ENCODE measurements at places on chromosomes 5 and 9. TPM values are rescaled to one million over a fixed set of nuclear protein-coding genes. Genes with fewer than 3 reads are reported as not detected.
A peak's percentile ranks its signal among the peaks of the same experiment; 100 is the strongest.

- H3K27me3 ChIP-seq = no peaks in the 10 kb centered on the region
- no peak overlapping the region for H3K4me3 ChIP-seq
- no peaks in the 10 kb centered on the region for H3K36me3 ChIP-seq
These were observed 335.9 kb downstream of the SEMA5A start for GRCh38 chr5:9209846-9210492.

- no peak for DNase-seq
- H3K27ac ChIP-seq = no peak overlapping the region
- no peaks in the 10 kb centered on the region for H3K36me3 ChIP-seq
- no peaks in the 10 kb centered on the region for H3K4me1 ChIP-seq
- no peaks in the 10 kb centered on the region for H3K27me3 ChIP-seq
These were observed 97.0 kb downstream of the GHR start for GRCh38 chr5:42520203-42520602.

GRCh38 chr9:102497709-102498108 lies 497.4 kb upstream of the CYLC2 start:
- no peak overlapping the region for H3K4me3 ChIP-seq
- no peak overlapping the region for H3K27ac ChIP-seq
- H3K27me3 ChIP-seq = no peaks in the 10 kb centered on the region
- no peak for DNase-seq

DNA sequence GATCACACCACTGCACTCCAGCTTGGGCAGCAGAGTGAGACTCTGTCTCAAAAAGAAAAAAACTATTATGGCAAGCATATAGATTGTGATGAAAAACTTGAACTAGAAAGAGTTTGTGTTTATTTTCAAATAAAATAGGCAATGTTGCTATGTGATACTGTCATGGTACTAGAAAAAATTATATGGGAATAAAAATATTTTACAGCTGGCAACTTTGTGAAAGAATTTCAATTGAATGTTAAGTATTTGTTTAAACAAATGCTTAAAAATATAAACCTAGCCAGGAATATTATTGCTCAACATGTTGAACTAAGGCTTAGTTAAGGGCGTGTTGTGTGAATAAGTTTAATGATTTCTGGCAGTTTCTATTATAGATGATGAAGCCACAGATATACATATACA lies 31.7 kb downstream of the HSDL2 start:
- DNase-seq = no peak
- no peaks in the 10 kb centered on the region for H3K27me3 ChIP-seq
- H3K4me3 ChIP-seq = no peak overlapping the region
- H3K36me3 ChIP-seq = peaks cover 1% of the 10 kb centered on the region
- no peaks in the 10 kb centered on the region for H3K4me1 ChIP-seq

DNA sequence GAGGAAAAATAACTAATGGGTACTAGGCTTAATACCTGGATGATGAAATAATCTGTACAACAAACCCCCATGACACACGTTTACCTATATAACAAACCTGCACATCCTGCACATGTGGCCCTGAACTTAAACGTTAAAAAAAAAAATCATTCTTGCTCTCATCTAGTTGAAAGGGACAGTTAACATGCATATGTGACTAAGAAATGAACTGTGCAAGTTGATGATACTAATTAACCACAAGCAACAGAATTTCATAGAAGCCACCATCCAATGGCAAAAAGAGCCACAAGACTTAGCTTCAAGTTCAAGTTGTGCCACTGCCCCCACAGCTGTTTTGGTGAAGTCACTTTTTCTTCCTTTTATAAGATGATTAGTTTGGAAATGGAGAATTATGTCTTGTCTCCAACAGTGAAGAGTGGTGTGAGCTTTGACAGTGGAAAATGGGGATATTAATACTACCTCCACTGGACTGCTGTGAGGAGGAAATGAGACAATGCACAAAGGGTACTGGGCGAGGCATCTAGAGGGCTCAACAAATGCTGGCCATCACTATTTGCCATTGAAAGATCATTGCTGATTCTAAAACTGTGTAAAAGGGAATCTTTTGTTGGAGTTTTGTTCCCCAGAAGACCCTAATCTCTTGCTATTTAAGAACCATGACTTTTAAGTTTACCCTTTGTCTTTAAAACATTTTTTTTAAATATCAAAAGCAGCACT lies 202.1 kb downstream of the EBF1 start:
- H3K27me3 ChIP-seq = peaks cover 5% of the 10 kb centered on the region
- no peaks in the 10 kb centered on the region for H3K4me1 ChIP-seq
- no peak overlapping the region for H3K27ac ChIP-seq

GRCh38 chr9:123058834-123059233 lies 25.4 kb downstream of the GPR21 start:
- H3K36me3 ChIP-seq = peaks cover 2% of the 10 kb centered on the region
- no peak overlapping the region for H3K27ac ChIP-seq
- H3K4me3 ChIP-seq = no peak overlapping the region
- no peak for DNase-seq

DNA sequence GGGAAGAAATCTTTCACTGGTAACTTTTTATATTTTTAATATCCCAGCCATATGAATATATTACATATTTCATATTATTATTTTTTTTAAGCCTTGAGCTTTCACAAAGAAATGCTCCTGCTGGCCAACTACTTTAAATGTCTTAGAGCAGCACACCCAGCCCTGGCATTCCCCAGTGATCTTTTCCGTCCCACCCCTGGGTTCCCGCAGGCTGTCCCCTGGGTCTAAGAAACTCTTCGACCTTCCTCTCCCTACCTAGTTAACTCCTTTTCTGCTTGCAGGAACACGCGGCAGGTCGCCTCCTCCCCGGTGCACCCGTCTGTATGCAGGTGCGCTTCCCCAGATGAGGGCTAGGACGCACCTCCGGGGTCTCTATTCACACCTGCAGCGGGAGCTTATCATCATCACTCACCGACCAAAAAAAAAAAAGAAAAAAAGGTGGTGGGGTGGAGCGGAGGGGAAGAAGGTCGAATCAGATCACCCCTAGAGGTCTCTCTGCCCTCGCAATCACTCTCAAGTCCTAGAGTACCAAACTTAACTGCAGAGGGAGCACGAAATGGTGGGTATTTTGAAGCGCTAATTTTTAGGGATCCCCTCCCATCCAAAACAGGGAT lies 696 bp downstream of the ZFP62 start:
- DNase-seq = peak; percentile 64
- peaks cover 36% of the 10 kb centered on the region for H3K4me1 ChIP-seq
- peak overlapping the region; percentile 85 for H3K27ac ChIP-seq
- H3K36me3 ChIP-seq = peaks cover 17% of the 10 kb centered on the region
- H3K4me3 ChIP-seq = peak overlapping the region; percentile 97

DNA sequence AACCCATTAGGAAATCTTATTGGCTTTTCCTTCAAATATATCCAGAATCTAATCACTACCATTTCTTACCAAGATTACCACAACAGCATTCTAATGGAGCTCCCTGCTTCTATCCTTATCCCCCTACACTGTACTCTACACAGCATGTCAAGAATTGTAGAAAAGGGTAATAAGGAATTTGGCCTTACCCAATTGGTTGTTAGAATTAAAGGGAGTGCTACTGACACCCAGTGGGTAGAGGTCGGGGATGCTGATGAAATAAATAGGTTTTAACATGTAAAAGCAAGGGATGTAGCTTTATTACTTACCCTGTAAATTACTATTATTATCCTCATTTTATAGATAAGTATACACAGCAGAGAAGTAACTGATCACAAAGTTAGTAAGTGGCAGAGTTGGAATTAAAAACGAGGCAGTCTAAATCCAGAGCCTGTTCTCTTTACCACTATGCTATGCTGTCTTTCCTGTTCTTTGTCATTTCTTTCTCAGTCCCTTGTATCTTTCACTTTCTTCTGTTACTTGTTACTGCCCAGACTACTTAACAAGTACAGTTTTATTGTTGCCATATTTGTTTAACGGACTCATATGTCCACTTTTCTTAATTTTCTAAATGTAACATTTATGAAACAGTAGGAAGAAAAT lies 10.5 kb downstream of the SLC38A9 start:
- H3K27me3 ChIP-seq = no peaks in the 10 kb centered on the region
- no peak overlapping the region for H3K27ac ChIP-seq
- DNase-seq = no peak
- H3K36me3 ChIP-seq = peaks cover 8% of the 10 kb centered on the region

- no peaks in the 10 kb centered on the region for H3K27me3 ChIP-seq
- DNase-seq = no peak
- H3K36me3 ChIP-seq = peaks cover 2% of the 10 kb centered on the region
- H3K4me1 ChIP-seq = no peaks in the 10 kb centered on the region
- no peak overlapping the region for H3K4me3 ChIP-seq
- no peak overlapping the region for H3K27ac ChIP-seq
These were observed 63.7 kb downstream of the TJP2 start for GRCh38 chr9:69237702-69238295.

DNA sequence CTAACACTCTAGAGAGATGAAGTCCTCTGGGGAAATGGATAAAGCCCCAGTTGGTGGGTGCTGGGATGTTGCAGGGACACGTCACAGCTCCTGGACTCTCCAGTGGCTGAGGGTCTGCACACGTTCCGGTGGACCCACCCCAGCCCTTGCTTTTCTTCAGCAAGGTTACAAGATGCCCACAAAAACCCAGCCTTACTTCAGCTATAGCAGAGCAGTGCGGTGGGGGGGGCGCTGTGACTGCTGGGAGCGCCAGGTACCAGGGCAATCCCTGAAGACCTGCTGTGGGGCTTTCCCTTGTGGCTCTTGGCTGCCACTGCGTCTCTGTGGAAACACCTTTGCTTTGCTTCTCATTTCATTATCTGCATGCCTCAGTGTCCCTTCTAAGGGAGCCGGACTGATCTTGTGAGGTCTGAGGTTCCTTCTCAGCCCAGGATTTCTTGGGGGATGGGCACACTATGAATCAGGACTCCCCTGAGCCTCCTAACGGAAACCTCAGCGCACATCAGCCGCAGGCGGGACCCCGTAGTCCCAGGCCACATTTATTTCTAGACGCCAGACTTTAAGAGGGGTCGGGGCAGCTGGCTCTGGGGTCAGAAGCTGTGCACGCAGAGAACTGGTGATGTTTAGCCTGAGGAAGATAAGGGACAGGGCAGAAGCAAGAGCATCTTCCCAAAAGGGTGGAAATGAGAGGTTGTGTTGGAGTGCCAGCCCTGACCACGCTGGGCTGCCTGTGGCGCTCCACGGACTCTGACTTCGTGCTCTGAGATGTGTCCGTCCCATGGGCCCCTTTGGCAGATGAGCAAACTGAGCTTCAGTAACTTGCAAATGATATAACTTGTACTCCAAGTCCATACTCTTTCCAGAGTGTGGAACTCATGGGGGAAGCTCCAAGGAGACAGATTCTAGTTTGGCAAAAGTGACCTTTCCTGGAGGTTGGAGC lies 106.8 kb downstream of the WNK2 start:
- no peak overlapping the region for H3K27ac ChIP-seq
- H3K27me3 ChIP-seq = no peaks in the 10 kb centered on the region
- H3K36me3 ChIP-seq = no peaks in the 10 kb centered on the region
- no peak overlapping the region for H3K4me3 ChIP-seq

GRCh38 chr5:1247811-1248210 lies 22.6 kb downstream of the SLC6A18 start:
- H3K4me3 ChIP-seq = no peak overlapping the region
- DNase-seq = no peak
- H3K36me3 ChIP-seq = no peaks in the 10 kb centered on the region
- H3K27me3 ChIP-seq = no peaks in the 10 kb centered on the region

GRCh38 chr5:124732428-124733328 lies 13.8 kb downstream of the ZNF608 start:
- no peak for DNase-seq
- H3K27ac ChIP-seq = no peak overlapping the region
- no peaks in the 10 kb centered on the region for H3K4me1 ChIP-seq
- peaks cover 36% of the 10 kb centered on the region for H3K27me3 ChIP-seq

DNA sequence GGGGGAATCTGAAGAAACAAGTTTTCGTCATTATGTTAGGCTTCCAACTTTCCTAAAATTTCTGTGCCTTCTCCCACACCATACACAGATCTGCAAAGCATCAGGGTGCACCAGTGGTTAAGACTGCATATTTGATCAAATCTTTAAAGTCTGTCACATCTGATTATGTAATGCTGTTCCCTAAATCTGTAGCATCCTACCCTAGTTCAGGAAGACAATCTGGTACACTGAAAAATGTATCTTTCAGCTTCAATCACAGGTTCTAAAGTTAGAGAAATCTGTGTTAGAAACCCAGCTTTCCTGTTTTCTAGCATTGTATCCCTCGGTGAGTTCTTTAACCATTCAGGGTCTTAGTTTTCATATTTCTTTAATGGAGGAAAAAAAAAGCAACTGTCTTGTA lies 3.9 kb downstream of the SSBP2 start:
- H3K27ac ChIP-seq = no peak overlapping the region
- DNase-seq = no peak
- H3K27me3 ChIP-seq = peaks cover 1% of the 10 kb centered on the region
- H3K4me3 ChIP-seq = no peak overlapping the region
- H3K4me1 ChIP-seq = peaks cover 30% of the 10 kb centered on the region

GRCh38 chr5:27020973-27021372 lies 17.4 kb downstream of the CDH9 start:
- H3K4me1 ChIP-seq = no peaks in the 10 kb centered on the region
- H3K36me3 ChIP-seq = no peaks in the 10 kb centered on the region
- no peaks in the 10 kb centered on the region for H3K27me3 ChIP-seq
- H3K4me3 ChIP-seq = no peak overlapping the region
- DNase-seq = no peak

GRCh38 chr9:115494393-115494792 lies 376.4 kb upstream of the TNC start:
- no peak for DNase-seq
- peaks cover 6% of the 10 kb centered on the region for H3K27me3 ChIP-seq
- no peak overlapping the region for H3K4me3 ChIP-seq
- H3K4me1 ChIP-seq = no peaks in the 10 kb centered on the region
- H3K36me3 ChIP-seq = no peaks in the 10 kb centered on the region

GRCh38 chr5:79236970-79237739 lies 1.2 kb downstream of the JMY start:
- H3K36me3 ChIP-seq = peaks cover 10% of the 10 kb centered on the region
- peak; percentile 53 for DNase-seq
- peak overlapping the region; percentile 92 for H3K4me3 ChIP-seq
- peaks cover 28% of the 10 kb centered on the region for H3K4me1 ChIP-seq
- H3K27ac ChIP-seq = peak overlapping the region; percentile 90
- no peaks in the 10 kb centered on the region for H3K27me3 ChIP-seq

- H3K4me1 ChIP-seq = peaks cover 27% of the 10 kb centered on the region
- H3K36me3 ChIP-seq = no peaks in the 10 kb centered on the region
- peaks cover 31% of the 10 kb centered on the region for H3K27me3 ChIP-seq
- no peak for DNase-seq
- H3K27ac ChIP-seq = no peak overlapping the region
These were observed 97.2 kb downstream of the PCSK1 start for GRCh38 chr5:96335873-96336272.

- no peaks in the 10 kb centered on the region for H3K36me3 ChIP-seq
- H3K4me3 ChIP-seq = no peak overlapping the region
- H3K27me3 ChIP-seq = no peaks in the 10 kb centered on the region
- no peak for DNase-seq
These were observed 128.0 kb downstream of the MPDZ start for GRCh38 chr9:13151489-13151888.

Gene CARD6
- 1.2 TPM for total RNA-seq

Gene AGXT2
- total RNA-seq = not detected

Gene TMEM252
- total RNA-seq = not detected

Gene SHC3
- total RNA-seq = not detected

Gene OR2S2
- not detected for total RNA-seq

Gene SELENOP
- total RNA-seq = 0.34 TPM

Gene ELAVL2
- not detected for total RNA-seq

Gene ELL2
- 113 TPM for total RNA-seq

Gene ADGRV1
- 0.12 TPM for total RNA-seq

Gene LAMC3
- 0.74 TPM for total RNA-seq

Gene CLTA
- 91.6 TPM for total RNA-seq

Gene DMAC1
- total RNA-seq = 34.2 TPM

Gene FGD3
- 72.9 TPM for total RNA-seq

Gene PCDHA7
- not detected for total RNA-seq

Gene SAXO1
- total RNA-seq = not detected

Gene SPATA9
- total RNA-seq = 0.36 TPM

Measured in activated T-cell treated with anti-CD3 and anti-CD28 coated beads, Interleukin-2, amount 50 U/mL, for 72 hours (primary cell).